ENCODE measurements at places on chromosomes 3 and 15.

- peak; percentile 65 for DNase-seq
Measured at GRCh38 chr3:151838574-151839312, 24.8 kb downstream of the AADAC start.

DNA sequence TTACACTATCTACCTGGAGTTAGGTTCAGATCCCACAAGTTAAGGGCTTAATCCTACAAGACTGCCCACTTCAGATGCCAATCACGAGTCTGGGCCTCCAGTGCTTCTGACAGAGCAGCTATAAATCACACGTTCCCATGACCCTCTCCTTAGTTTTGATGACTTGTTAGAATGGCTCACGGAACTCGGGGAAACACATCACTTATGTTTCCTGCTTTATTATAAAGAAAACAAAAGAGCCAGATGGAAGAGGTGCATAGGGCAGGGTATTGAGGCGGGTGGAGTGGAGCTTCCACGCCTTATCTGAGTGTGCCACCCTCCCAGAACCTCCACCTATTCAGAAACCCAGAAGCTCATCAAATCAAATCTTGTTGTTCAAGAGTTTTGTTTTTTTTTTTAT, 170.8 kb downstream of the MOBP start:
- no peak for DNase-seq

DNA sequence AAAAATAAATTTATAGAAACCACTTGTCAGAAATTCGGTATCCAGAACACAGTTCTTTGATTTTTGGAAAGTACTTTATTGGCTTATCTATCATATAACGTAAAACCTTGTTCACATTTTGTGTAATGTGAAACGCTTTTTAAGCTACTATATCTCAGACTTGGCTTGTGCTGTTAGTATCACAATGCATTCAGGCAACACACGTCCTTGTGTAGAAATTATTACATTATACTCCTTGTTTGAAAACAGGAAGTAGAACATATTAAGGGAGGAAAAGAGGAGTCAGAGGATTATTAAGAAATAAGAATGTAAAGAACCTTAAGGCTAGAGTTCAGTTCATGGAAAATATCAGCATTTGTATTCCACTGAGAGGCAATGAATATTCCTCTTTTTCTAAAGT, 1.6 kb downstream of the DNAJC13 start:
- DNase-seq: no peak

GRCh38 chr3:197417441-197417840, 119.0 kb upstream of the DLG1 start:
- DNase-seq: peak; percentile 25

GRCh38 chr15:97234851-97235610, 725.5 kb upstream of the ARRDC4 start:
- DNase-seq: peak; percentile 10

DNA sequence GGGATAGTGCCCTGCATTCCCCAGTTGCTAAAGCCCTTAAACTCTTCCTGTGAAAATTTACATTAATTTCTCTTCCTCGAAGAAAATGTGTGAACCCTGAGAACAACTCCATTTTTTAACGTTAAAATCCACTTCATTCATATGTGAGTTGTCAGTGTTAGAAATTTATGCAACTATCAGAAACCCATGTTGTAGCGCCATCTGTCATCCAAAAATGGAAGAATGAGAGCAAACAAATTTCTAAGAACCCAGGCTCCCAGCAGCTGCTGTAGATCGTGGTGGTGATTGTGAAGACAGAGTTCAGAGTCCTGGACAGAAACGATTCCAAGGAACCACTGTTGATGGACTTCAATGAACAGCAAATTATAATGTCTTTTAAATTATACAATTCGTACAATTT, 179.7 kb upstream of the NDN start:
- peak; percentile 1 for DNase-seq

DNA sequence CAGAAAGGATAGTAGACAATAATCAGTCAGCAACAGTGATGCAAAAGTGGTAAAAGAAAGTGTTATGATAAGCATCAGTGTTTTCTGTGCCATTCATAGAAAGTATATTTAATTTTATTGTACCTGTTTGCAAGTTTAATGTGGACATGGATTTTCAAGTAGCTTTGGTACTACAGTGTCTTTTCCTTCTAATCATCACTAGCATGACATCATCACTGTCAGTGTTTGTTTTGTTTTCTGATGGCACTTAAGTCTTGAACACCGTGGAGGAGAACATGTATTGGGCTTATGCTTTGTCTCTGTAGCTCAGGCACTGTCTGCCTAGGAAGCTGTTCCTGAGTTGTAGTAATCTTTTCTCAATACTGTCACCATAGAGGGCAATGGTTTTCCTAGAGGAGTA, 41.9 kb downstream of the SETD5 start:
- DNase-seq: no peak

GRCh38 chr15:43948691-43949325, 122.0 kb downstream of the WDR76 start:
- no peak for DNase-seq

All from cerebellar cortex (tissue), 1 donor.